ENCODE measurements at places on chromosomes 12 and 14. TPM values are rescaled to one million over a fixed set of nuclear protein-coding genes. Genes with fewer than 3 reads are reported as not detected.

The STAC3 gene
- total RNA-seq: 0.57 TPM

The FOXM1 gene
- total RNA-seq: 28.1 TPM

The CDK17 gene
- total RNA-seq: 41.4 TPM

- DNase-seq: no peak
Measured at GRCh38 chr14:64645220-64645892, 58.9 kb upstream of the PLEKHG3 start.

- no peak for DNase-seq
Measured at GRCh38 chr14:50821510-50822464, 9.2 kb downstream of the NIN start.

DNA sequence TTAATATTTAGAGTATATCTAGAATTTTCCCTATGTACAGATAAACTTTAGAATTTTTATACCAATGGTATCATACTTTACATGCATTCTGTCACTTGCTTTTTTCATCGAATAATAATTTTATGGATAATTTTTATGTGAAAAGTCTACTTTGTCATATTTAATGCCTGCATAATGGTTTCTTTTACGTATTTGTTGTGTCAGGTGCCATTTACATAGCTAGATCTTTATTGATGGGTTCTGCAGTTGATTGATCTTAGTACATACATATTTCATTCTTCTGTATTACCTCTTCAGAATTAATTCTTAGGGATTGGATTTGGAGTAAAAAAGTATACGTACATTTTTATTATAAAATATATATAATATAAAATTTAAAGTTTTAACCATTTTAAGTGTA lies 77.7 kb upstream of the NEDD1 start:
- no peak for DNase-seq

DNA sequence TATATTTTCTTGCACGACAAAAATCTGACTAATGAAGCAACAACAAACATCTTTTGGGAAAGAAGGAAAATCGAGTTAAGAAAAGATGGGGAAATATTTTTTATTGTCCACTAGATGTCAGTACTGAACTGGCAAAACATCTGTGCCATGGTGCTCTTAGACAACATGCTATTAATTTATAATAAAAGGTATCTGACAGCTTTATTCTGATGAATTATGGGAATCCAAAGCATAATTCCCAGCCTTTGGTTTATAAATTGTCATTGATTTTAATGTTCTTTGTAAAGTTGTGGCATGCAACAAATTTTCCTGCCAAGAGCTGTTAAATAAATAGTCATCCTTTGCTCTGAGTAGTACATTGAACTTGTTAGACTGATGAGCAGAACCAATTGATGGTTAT lies 231.2 kb downstream of the ETNK1 start:
- DNase-seq: peak; percentile 34

Measured in NCI-H460 (cell line).